Left renal cortex interstitium (tissue), 4 donors: ENCODE measurements at places on chromosomes 3 and 15. TPM values are rescaled to one million over a fixed set of nuclear protein-coding genes. Genes with fewer than 3 reads are reported as not detected.

GRCh38 chr3:64716110-64716710 is 28.4 kb upstream of the ADAMTS9 start:
- no peak for DNase-seq

DNA sequence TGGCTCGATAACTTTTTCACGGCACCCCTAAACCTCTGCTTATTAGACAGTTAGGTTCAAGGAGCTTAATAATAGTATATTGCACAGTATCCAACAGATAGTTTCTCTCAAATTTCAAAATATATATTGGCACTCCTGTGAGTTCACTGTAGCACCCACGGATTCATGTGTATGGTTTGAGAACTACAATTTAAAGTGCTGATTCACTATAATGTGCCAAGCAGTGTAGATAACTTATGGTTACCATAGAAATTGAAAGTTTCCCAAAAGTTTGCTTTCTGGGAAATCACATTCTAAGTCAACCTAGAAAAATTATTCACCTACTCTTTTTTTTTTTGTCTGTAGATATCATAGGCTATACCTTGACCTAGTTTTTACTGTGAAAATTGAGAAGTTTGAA is 86.6 kb downstream of the GAP43 start:
- DNase-seq = no peak

GRCh38 chr3:185176750-185177359 is 24.0 kb upstream of the C3orf70 start:
- DNase-seq = peak; percentile 31

DNA sequence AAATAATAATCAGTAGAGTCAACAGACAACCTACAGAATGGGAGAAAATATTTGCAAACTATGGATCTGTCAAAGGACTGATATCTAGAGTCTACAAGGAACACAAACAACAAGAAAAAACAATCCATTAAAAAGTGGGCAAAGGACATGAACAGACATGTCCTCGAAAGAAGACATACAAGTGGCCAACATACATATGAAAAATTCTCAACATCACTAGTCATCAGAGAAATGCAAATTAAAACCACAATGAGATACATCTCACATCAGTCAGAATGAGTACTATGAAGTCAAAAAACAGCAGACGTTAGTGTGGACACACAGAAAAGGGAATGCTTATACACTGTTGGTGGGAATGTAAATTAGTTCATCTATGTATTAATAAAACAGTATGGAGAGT is 33.7 kb downstream of the SLC2A2 start:
- no peak for DNase-seq

- no peak for DNase-seq
Measured at GRCh38 chr3:195537995-195538394, 5.1 kb downstream of the PPP1R2 start.

DNA sequence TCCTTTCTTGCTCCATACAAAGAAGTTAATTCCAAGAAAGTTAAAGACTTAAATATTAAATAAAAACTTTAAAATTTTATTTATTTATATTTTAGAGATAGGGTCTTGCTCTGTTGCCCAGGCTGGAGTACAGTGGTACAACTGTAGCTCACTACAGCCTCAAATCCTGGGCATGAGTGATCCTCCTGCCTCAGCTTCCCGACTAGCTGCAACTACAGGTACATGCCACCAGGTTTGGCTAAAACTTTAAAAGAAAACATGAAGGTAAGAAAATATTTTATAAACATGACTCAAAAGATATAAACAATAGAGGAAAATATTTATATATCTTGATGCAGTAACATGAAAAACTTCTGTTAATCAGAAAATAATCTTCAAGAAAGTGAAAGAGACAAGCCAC is 33.2 kb downstream of the ADIPOQ start:
- no peak for DNase-seq

GRCh38 chr3:52495777-52496602 is 852 bp downstream of the STAB1 start:
- DNase-seq = no peak

GRCh38 chr3:187186801-187187421 is 10.4 kb upstream of the RTP1 start:
- DNase-seq = no peak

DNA sequence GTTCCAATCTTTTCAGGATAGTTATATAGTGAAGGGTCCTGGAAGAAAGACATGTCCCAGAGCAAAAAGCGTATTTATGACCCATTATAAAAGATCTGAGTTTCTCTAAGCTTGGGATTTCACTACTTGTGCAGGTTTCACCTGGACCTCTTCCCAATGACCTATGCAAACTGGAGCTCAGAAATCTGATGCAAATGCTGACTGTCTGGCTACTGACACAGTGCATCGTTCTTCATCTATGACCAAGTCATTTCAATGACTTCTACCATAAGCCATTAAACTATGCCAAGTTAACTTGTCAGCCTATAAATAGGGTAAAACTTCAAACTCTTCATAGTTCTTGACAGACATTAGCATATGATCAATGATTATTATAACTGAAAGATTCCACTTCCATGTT is 11.1 kb downstream of the STAG1 start:
- no peak for DNase-seq

DNA sequence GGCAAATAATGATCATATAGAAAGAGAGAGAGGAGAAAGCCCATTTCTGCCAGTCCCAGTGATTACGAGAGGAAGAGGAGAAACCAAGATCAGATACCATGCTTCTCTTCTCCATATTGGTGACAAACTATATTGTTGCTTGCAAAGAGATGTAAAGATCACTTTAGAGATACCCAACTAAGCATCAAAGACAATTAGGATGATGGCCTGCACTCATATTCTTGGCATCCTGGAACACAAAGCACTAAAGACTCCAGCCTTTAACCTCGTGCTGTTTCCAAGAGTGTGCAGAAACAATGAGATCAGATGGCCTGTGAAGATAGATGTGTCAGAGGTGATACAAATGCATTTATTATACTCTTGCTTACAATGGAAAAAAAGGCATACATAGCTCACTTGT is 170.7 kb upstream of the TP63 start:
- no peak for DNase-seq

GRCh38 chr3:183210862-183211341 is 42.2 kb upstream of the B3GNT5 start:
- DNase-seq = no peak

GRCh38 chr3:11195721-11196332 is 41.5 kb downstream of the HRH1 start:
- no peak for DNase-seq

- no peak for DNase-seq
Measured at GRCh38 chr15:55977231-55977630, 16.2 kb downstream of the NEDD4 start.

- no peak for DNase-seq
Measured at GRCh38 chr3:5384557-5385236, 197.2 kb downstream of the EDEM1 start.

GRCh38 chr3:14761121-14761672 is 57.6 kb upstream of the FGD5 start:
- no peak for DNase-seq

DNA sequence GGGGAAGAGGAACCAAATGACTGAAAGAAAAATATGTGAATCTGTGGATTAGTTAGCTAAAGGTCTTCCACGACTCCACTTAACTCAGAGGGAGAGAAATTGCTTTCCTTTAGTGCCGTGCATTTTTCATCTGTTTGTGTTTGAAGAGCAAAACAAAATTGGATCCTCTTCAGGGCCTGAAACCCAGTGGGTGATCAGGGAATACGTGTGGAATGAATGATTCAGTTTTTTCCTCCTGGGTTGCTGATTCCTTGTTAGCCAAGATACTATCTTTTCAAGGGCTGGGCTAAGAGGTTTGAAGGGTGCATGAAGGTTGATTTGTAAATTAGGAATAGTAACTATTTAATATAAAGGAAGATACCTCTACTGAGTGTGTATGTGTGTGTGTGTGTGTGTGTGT is 61.0 kb downstream of the TPRG1 start:
- DNase-seq = no peak

HDGFL3 gene
- polyA plus RNA-seq = 87.7 TPM

KNL1 gene
- 14.6 TPM for polyA plus RNA-seq

CCR2 gene
- 0.51 TPM for polyA plus RNA-seq

MUC4 gene
- 0.79 TPM for polyA plus RNA-seq
